Erythroblast (primary cell): ENCODE measurements at places on chromosomes 2 and 18.

- no peak for DNase-seq
These were observed 48.4 kb downstream of the RPE start for GRCh38 chr2:210050885-210051284.

- DNase-seq = no peak
These were observed 43.2 kb upstream of the FHL2 start for GRCh38 chr2:105442056-105442455.

GRCh38 chr2:45567974-45568789 is 42.9 kb downstream of the SRBD1 start:
- peak; percentile 56 for DNase-seq

GRCh38 chr2:196238836-196239380 is 67.5 kb upstream of the STK17B start:
- DNase-seq = no peak

GRCh38 chr2:133025004-133025403 is 355.0 kb upstream of the LYPD1 start:
- DNase-seq = no peak

DNA sequence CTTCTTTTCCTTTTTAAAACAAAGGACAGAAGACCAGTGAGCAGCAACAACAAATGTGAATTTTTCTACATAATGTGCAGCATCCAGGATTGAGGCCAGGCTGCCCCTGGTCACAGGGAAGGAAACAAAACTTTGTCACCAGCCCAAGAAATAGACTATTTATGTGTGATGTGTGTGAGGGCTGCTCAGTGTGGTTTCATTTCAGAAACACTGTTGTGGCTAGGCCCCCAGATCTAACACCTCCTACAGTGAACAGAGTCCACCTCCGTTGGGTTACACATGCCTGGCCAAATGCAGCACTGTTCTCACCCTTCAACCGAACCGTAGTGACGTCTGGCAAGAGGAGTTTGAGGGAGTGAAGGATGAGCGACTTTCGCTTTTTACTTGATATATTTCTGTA is 146.3 kb upstream of the RIOK3 start:
- DNase-seq = no peak

- DNase-seq = no peak
These were observed 63.4 kb downstream of the NCKAP5 start for GRCh38 chr2:133504566-133505505.

GRCh38 chr2:188170356-188170755 is 121.3 kb upstream of the GULP1 start:
- no peak for DNase-seq

DNA sequence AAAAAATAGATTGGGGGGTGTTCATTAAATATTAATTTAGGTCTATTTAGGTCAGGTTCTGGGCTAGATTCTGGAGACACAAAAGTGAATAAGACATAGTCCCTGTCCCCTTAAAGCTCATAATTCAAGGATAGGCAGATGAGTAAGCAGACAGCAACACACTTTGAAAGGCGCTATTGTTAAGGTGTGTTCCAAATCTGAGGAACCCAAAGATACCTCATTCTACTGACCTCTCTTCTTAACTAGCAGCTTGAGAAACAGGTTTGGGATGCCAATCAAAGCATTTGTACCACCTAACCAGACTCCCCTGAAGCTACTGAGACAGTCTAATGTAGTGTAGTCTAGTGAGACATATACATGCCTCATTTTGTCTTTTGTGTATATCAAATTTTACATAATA is 34.8 kb downstream of the SEMA4F start:
- no peak for DNase-seq

- no peak for DNase-seq
These were observed 114.6 kb upstream of the CDCA7 start for GRCh38 chr2:173240083-173240482.

DNA sequence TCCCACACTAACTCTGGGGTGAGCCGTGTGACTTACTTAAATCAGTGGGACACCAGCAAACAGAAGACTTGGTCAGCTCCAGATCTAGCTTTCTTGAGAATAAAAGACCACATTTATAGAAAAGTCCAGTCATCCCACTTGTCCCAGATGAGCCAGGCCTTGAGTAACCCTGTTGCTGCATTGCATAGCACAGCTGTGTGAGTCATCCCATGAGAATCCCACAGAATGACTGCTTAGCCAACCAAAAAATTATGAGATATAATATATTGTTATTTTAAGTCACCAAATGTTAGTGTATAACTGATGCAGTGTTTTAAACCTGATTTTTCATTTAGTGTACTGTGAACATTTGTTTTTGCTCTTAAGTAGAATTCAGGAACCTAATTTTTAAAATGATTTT is 94.2 kb upstream of the FSHR start:
- DNase-seq = no peak

- no peak for DNase-seq
These were observed 279.8 kb downstream of the C1D start for GRCh38 chr2:67783026-67783425.

GRCh38 chr2:191758518-191759507 is 80.9 kb downstream of the NABP1 start:
- peak; percentile 58 for DNase-seq

GRCh38 chr2:145086910-145087309 is 567.0 kb upstream of the ZEB2 start:
- DNase-seq = no peak

GRCh38 chr18:56516789-56517188 is 121.6 kb downstream of the TXNL1 start:
- no peak for DNase-seq

GRCh38 chr2:197555467-197555866 is 39.6 kb downstream of the MOB4 start:
- DNase-seq = no peak
